HL-60 (cell line): ENCODE measurements at places on chromosomes 3 and 15.

GRCh38 chr3:143552851-143553250 lies 295.4 kb downstream of the SLC9A9 start:
- no peak for DNase-seq

- no peak for DNase-seq
Measured at GRCh38 chr3:172107403-172107802, 68.0 kb downstream of the FNDC3B start.

GRCh38 chr3:48896936-48897335 lies 1.7 kb downstream of the SLC25A20 start:
- DNase-seq: peak; percentile 34

- no peak for DNase-seq
Measured at GRCh38 chr15:25094066-25094465, 139.3 kb downstream of the SNRPN start.

GRCh38 chr15:87962428-87962827 lies 294.1 kb downstream of the NTRK3 start:
- no peak for DNase-seq

- peak; percentile 2 for DNase-seq
Measured at GRCh38 chr3:96813134-96813819, 1.1 kb upstream of the EPHA6 start.

- no peak for DNase-seq
Measured at GRCh38 chr15:29064290-29064689, 178.5 kb downstream of the APBA2 start.

GRCh38 chr3:196419386-196419785 lies 12.8 kb downstream of the UBXN7 start:
- DNase-seq: no peak

DNA sequence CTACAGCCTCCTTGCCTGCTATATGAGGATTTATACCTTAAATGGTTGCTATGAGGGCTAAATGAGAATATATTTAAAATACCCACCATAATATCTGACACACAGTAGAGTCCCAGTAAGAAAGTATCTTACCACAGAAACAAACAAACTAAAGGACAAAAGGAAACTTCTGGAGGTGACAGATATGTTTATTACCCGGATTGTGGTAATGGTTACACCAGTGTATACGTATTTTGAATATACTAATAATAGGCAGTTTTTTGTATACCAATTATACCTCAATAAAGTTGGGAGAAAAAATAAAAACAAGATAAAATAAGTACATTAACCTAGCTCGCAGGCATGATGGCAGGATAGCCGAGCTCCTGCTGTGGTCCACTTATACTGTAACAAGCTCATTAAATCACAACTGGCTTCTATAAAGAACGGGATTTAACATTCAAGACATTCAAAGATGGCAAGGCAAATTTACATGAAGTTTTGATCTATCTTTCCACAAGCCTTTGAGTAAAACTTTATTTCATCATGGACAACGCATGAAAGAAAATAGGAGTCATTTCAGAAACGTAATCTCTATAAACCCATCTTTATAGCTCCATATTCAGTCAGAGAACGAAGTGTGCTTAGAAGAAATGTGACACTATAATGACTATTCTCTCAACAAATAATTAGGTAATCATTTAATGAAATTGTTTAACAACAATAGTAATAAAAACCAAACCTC lies 1.5 kb downstream of the RPN1 start:
- DNase-seq: no peak

DNA sequence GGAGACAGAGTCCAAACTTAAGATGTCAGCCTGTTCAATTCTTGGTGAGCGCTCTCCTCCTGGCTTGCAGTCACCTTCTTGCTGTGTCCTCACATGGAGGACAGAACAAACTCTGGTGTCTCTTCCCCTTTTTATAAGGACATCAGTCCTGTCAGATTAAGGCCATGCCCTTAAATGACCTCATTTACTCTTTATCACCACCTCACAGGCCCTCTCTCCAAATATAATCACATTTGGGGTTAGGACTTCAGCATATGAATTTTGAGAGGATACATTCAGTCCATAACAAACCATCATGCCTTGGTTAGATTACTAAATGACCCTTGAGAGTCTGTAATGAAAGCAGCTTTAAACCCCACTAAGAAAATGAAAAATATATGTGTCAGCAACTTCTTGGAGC lies 175.2 kb downstream of the TAFA4 start:
- no peak for DNase-seq

DNA sequence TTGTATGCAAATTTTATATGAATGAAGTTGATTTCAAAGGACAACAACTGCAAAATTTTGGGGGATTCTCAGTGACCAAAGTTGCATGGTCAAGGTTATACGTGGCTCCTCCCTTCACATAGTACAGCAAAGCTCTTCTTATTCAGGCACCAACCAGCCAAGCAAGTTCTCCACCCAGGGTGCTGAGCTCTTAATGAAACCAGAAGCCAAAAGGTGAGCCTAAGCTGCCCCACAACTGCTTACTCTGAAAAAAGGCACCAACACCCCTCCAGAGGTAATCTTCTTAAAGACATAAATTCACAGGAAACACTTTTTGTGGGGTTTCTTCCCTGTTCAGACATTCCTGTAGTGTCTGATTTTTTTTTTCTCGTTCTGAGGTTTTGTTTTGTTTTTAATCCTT lies 106.1 kb upstream of the GMNC start:
- DNase-seq: no peak

GRCh38 chr3:123267821-123268220 lies 66.1 kb downstream of the SEC22A start:
- no peak for DNase-seq
